ENCODE measurements at places on chromosomes 6 and 20. TPM values are rescaled to one million over a fixed set of nuclear protein-coding genes. Genes with fewer than 3 reads are reported as not detected.

DNA sequence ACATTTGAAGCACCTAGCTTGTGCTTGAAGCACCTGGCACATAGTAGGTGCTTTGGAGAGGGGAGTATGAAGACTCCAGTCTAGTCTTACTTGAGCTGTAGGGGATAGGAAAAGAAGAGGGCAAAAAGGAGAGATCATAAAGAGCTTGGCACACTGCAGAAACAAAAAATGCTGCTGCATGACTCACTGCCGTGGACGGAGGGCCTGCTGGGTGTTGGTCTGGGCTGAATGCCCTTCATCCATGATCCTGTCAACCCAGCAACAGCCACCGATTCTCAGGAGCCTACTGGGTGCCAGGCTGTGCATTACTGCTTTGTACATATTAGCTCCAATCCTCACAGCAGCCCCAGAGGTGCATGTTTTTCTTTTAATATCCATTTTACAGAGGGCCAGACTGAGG is 6.0 kb downstream of the PDYN start:
- no peak overlapping the region for H3K4me3 ChIP-seq
- no peaks in the 10 kb centered on the region for H3K4me1 ChIP-seq
- no peaks in the 10 kb centered on the region for H3K36me3 ChIP-seq
- no peak overlapping the region for H3K27ac ChIP-seq
- DNase-seq: no peak

KCNG1 gene
- total RNA-seq: 3.2 TPM

DNA sequence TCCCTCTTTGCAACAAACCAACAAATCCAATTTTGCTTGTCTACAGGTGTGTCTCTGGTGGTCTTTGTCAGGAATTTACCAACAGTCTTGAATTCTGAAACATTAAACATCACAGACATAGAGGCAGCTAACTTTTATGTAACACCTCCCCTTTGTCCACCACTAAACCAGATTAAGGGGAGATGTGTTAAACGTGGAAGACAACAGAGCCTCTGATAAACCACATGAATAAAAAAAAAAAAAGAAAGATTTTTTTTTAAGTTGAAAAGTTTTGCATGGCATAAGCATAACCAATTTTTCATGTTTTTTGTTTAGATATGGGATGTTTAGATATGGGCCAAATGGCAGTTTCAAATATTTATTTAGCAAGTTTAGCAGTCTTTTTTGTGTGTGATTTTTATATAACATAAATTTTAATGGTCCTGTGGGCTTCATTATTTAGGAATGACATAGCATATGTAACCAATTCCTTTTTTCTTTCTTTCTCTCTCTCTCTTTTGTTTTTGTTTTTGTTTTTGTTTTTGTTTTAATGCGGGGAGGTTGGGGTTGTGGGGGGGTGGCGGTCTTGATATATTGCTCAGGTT is 60.7 kb upstream of the BTN3A2 start:
- no peaks in the 10 kb centered on the region for H3K4me1 ChIP-seq
- H3K27me3 ChIP-seq: no peaks in the 10 kb centered on the region
- no peaks in the 10 kb centered on the region for H3K36me3 ChIP-seq

- no peak overlapping the region for H3K4me3 ChIP-seq
- no peaks in the 10 kb centered on the region for H3K27me3 ChIP-seq
- H3K27ac ChIP-seq: no peak overlapping the region
Measured at GRCh38 chr6:114897536-114897935, 554.7 kb upstream of the HS3ST5 start.

GRCh38 chr6:37251211-37251780 is 6.3 kb upstream of the TBC1D22B start:
- H3K27me3 ChIP-seq: no peaks in the 10 kb centered on the region
- H3K4me1 ChIP-seq: no peaks in the 10 kb centered on the region
- no peak overlapping the region for H3K4me3 ChIP-seq
- H3K27ac ChIP-seq: no peak overlapping the region
- DNase-seq: no peak

ISM1 gene
- 1.6 TPM for total RNA-seq

ETV7 gene
- total RNA-seq: 0.36 TPM

- no peaks in the 10 kb centered on the region for H3K27me3 ChIP-seq
- H3K4me3 ChIP-seq: no peak overlapping the region
- no peaks in the 10 kb centered on the region for H3K36me3 ChIP-seq
- no peak for DNase-seq
- no peak overlapping the region for H3K27ac ChIP-seq
- no peaks in the 10 kb centered on the region for H3K4me1 ChIP-seq
Measured at GRCh38 chr20:41992481-41992880, 374.3 kb upstream of the CHD6 start.

GRCh38 chr6:159952289-159953005 is 16.4 kb upstream of the IGF2R start:
- H3K36me3 ChIP-seq: no peaks in the 10 kb centered on the region
- H3K4me1 ChIP-seq: no peaks in the 10 kb centered on the region
- peak overlapping the region; percentile 49 for H3K27ac ChIP-seq
- no peak for DNase-seq
- peaks cover 5% of the 10 kb centered on the region for H3K27me3 ChIP-seq

DNA sequence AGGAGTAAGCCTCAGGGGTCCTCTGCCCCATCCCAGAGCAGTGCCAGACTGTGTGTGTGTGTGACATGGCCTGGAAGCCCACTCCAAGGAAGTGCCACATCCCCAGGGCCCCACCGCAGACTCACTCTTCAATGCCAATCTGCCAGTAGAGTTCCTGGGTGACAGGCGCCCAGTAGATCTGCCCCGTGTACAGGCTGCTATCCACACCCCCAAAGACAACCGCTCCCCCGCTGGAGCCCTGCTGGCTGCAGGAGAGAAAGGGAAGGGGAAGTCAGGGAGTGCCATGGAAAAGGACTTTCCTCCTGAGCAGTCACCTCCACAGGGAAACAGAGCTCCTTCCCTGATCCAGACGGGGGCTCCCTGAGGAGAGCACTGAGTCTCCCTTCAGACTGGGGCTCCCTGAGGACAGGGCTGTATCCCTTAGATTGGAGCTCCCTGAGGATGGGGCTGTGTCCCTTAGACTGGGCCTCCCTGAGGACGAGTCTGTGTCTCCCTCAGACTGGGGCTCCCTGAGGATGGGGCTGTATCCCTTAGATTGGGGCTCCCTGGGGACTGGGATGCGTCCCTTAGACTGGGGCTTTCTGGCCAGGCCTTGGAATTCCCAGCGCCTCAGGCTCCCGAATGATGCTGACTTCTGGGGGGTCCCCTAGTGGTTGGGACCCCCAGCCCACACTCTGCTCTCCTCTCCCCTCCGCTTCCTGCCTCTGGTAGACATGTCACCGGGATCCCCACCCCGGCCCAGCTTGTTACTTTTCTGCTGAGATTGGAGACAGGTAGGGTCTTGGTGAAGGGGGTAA is 5.2 kb upstream of the TFEB start:
- DNase-seq: no peak
- no peaks in the 10 kb centered on the region for H3K36me3 ChIP-seq
- H3K4me3 ChIP-seq: no peak overlapping the region
- H3K27me3 ChIP-seq: no peaks in the 10 kb centered on the region

DNA sequence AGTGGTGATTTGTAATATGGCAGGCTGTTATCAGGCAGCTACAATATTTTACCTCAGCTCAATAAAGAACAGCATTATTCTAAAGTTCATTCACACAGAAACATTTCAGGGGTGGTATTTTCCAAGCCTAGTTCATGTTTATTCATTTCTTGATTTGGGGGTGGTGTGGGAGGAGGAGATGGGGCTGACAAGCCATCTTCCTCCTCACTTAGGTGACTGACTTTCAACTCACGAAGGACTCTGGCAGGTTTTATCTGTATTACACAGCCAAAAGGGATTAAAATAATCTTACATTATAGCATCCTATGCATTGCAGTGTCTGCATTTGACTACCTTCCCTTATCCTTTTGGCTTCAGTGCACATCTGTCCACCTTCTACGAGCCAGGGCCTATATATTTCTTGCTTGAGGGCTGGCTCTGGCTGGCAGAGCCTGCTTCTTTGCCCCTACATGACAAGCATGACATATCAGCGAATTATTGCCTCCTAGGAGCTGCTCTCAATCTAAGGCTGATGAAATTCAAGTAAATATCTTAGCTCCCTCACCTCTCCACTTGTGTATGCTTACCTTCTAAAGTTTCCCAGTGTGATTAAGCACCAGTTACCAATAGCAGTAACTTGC is 20.0 kb downstream of the KHDRBS2 start:
- no peak overlapping the region for H3K27ac ChIP-seq
- H3K4me3 ChIP-seq: no peak overlapping the region
- no peak for DNase-seq
- H3K4me1 ChIP-seq: no peaks in the 10 kb centered on the region
- no peaks in the 10 kb centered on the region for H3K27me3 ChIP-seq

DNA sequence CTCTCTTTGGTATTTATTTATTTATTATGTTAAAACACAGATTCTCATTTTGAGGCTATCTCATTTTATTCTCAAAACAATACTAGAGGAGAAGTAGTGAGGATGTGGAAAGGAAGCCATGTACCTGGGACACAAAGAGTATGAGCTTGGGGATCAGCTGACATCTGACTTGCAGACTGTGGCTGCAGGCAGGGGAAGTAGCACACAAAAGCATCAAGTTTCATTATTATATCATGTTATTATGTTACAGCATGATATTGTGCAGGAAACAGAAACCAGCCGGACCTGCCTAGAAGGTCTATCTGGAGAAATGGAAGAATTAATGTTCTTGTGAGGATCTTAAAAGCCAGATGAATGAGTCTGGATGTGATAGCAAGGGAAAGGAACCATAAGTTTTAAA is 248.2 kb downstream of the KHDC1L start:
- peaks cover 15% of the 10 kb centered on the region for H3K4me1 ChIP-seq
- no peak for DNase-seq
- no peak overlapping the region for H3K27ac ChIP-seq
- H3K36me3 ChIP-seq: no peaks in the 10 kb centered on the region
- no peaks in the 10 kb centered on the region for H3K27me3 ChIP-seq
- H3K4me3 ChIP-seq: no peak overlapping the region
